ENCODE measurements at places on chromosomes 5 and 9.

- H3K27ac ChIP-seq, result no peak overlapping the region
- H3K4me3 ChIP-seq, result no peak overlapping the region
- H3K4me1 ChIP-seq, result no peaks in the 10 kb centered on the region
- no peak for DNase-seq
These were observed 183.3 kb downstream of the IRX1 start for GRCh38 chr5:3778945-3779344.

DNA sequence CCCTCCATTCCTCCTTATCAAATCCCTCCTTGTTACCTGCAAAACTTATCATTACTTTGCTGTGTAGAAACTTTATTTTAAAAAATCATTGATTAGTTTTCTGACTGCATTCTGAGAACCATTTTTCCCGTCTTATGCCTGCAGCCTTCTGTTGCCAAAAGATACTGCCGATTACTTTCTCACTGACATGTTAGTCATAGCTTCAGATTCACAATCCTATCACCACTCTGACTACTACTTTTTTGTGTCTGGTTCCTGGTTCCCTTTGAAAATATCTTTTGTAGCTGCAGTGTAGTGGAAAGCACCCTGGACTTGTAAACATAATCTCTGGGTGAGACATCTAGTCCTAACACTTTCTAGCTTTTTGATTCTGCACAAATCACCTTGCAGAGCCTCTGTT, 71.7 kb downstream of the NR2F1 start:
- no peak overlapping the region for H3K4me3 ChIP-seq
- peaks cover 3% of the 10 kb centered on the region for H3K36me3 ChIP-seq
- H3K4me1 ChIP-seq, result no peaks in the 10 kb centered on the region
- H3K27me3 ChIP-seq, result no peaks in the 10 kb centered on the region
- H3K27ac ChIP-seq, result no peak overlapping the region
- no peak for DNase-seq

GRCh38 chr9:78215706-78216105, 20.2 kb upstream of the CEP78 start:
- no peak for DNase-seq
- no peaks in the 10 kb centered on the region for H3K27me3 ChIP-seq
- H3K27ac ChIP-seq, result no peak overlapping the region
- H3K36me3 ChIP-seq, result no peaks in the 10 kb centered on the region

GRCh38 chr9:131676431-131676972, 63.4 kb downstream of the RAPGEF1 start:
- H3K4me3 ChIP-seq, result peak overlapping the region; percentile 72
- peaks cover 35% of the 10 kb centered on the region for H3K36me3 ChIP-seq
- peaks cover 99% of the 10 kb centered on the region for H3K4me1 ChIP-seq
- DNase-seq, result no peak
- no peaks in the 10 kb centered on the region for H3K27me3 ChIP-seq

DNA sequence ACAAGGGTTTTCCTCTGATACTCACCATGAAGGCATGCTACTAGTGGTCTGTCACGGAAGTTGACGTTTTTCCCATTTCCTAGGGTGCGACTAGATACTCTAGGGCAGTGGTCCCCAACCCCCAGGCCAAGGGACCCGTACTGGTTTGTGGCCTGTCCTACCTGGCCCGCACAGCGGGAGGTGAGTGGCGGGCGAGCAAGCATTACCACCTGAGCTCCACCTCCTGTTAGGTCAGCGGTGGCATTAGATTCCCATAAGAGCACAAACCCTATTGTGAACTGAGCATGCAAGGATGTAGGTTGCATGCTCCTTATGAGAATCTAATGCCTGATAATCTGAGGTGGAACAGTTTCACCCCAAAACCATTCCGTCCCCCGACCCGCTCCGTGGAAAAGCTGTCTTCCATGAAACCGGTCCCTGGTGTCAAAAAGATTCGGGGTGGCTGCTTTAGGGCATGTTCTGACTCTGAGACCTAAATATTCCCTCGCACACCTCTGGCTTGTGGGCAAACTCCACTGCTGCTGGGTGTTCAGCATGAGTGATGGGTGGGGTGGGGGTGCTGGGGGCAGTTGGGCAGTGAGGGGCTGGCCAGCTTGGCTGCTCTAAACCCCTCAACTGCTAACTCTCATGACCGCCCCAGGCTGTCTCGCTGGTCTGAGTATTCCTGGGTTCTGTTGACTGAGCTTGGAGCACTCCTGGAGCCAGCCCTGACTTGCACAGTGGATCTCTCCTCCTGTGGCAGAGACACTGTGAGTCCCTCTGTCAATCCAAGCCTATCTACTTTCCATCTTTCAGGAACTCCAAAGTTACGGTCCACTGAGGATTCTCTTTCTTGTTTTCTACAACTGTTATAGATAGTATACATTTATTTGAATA, 78.3 kb upstream of the NEK6 start:
- peaks cover 17% of the 10 kb centered on the region for H3K27me3 ChIP-seq
- peaks cover under 1% of the 10 kb centered on the region for H3K4me1 ChIP-seq
- no peak overlapping the region for H3K27ac ChIP-seq
- H3K4me3 ChIP-seq, result no peak overlapping the region
- DNase-seq, result no peak

- H3K4me1 ChIP-seq, result no peaks in the 10 kb centered on the region
- no peak overlapping the region for H3K4me3 ChIP-seq
- no peak for DNase-seq
- H3K27me3 ChIP-seq, result no peaks in the 10 kb centered on the region
- H3K36me3 ChIP-seq, result no peaks in the 10 kb centered on the region
- no peak overlapping the region for H3K27ac ChIP-seq
These were observed 616.2 kb downstream of the PRELID2 start for GRCh38 chr5:145218982-145219381.

DNA sequence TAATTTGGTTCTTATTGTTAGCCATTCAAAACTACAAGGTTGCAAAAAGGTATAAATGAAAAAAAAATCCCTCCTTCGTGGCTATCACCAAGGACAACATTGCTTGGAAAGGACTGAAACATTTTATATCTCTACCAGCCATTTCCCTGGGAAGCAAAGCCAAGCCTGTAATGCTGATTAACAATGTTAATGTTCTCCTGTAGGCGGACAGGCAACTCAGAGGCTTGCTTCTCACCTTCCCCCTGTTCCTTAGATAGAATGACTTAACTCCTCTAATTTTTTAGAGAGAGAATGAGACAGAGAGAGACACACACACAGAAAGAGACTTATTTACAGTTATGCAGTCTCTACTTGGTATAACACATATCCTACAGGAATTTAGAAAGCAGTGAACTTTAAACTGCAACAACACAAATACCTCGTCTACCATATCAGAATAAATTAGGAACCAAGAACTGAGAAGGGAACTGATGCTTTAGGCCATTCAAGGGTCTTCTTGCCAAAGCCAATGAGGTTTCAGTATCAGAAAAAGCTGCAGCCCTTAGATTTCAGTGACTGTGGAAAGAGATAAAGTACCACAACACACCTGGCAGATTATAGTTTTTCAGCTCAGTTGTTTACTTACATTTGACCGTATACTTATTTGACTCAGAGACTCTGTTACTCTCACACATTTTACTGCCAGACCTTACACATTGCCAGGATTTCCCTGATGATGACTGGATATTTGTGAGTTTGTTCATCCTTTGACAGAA, 20.9 kb upstream of the MAN2A1 start:
- peaks cover 6% of the 10 kb centered on the region for H3K27me3 ChIP-seq
- H3K36me3 ChIP-seq, result no peaks in the 10 kb centered on the region
- no peak overlapping the region for H3K27ac ChIP-seq
- no peak overlapping the region for H3K4me3 ChIP-seq
- DNase-seq, result no peak

GRCh38 chr9:12851341-12852090, 76.7 kb downstream of the LURAP1L start:
- no peaks in the 10 kb centered on the region for H3K27me3 ChIP-seq
- no peak for DNase-seq
- no peak overlapping the region for H3K4me3 ChIP-seq

DNA sequence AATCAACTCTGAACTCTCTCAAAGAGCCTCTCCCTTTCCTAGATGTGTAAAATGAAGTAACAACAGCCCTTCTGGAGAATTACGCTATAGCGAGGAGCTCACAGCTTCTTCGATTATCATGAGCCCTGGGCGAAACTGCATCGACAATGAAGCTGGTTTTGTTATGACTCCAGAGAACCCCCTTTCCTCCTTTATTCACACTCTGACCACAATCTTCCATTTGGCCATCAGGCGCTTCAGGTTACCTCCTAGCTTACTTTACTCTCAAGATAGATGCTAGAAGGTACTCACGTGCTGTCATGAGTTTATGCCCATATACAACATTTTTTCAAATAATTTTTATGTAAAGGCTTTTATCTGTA, 362.7 kb upstream of the RFX3 start:
- no peak for DNase-seq
- peaks cover 17% of the 10 kb centered on the region for H3K4me1 ChIP-seq
- H3K4me3 ChIP-seq, result no peak overlapping the region
- no peaks in the 10 kb centered on the region for H3K36me3 ChIP-seq
- H3K27ac ChIP-seq, result peak overlapping the region; percentile 74

- H3K27ac ChIP-seq, result no peak overlapping the region
- peaks cover 31% of the 10 kb centered on the region for H3K27me3 ChIP-seq
- DNase-seq, result no peak
- H3K36me3 ChIP-seq, result no peaks in the 10 kb centered on the region
- H3K4me1 ChIP-seq, result no peaks in the 10 kb centered on the region
These were observed 121.7 kb upstream of the ZNF366 start for GRCh38 chr5:72628771-72629371.

- no peak for DNase-seq
- H3K27ac ChIP-seq, result peak overlapping the region; percentile 64
- H3K4me3 ChIP-seq, result no peak overlapping the region
- peaks cover 15% of the 10 kb centered on the region for H3K4me1 ChIP-seq
- H3K36me3 ChIP-seq, result peaks cover 82% of the 10 kb centered on the region
These were observed 52.5 kb upstream of the NCS1 start for GRCh38 chr9:130119519-130120298.

DNA sequence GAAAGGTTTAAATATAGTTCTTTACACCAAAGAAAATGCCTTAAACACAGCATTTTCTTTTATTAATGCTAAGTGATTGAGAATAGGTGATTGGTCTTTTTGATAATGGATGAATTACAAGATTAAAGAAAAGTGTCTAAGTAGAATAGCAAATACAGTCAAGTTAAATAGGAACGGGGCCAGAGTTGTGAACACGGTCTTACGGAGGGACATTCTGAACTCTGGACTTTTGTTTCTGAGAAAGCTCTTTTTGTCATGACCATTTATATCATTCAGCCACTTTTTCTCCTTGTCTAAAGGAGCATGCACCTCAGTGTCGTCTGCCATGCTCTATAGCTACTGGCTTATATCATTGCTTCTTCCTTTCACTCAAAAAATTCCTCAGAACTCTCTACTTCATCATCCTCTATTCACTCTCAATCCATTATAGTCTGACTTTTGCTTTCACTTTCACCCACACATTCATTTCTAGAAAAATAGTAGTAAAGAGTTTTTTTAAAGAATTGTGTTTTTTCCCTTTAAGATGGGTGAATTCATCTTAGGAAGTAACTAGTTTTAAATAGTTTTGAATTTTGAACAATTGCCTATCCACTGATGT, 263.0 kb upstream of the FBXL7 start:
- no peaks in the 10 kb centered on the region for H3K27me3 ChIP-seq
- no peaks in the 10 kb centered on the region for H3K4me1 ChIP-seq
- H3K4me3 ChIP-seq, result no peak overlapping the region
- H3K27ac ChIP-seq, result no peak overlapping the region
- no peaks in the 10 kb centered on the region for H3K36me3 ChIP-seq

- no peaks in the 10 kb centered on the region for H3K27me3 ChIP-seq
- peak; percentile 77 for DNase-seq
- peak overlapping the region; percentile 87 for H3K4me3 ChIP-seq
- peak overlapping the region; percentile 95 for H3K27ac ChIP-seq
- peaks cover 21% of the 10 kb centered on the region for H3K36me3 ChIP-seq
These were observed 1.4 kb downstream of the MLLT3 start for GRCh38 chr9:20620650-20621470.

GRCh38 chr5:91381239-91381773, 1.8 kb downstream of the ARRDC3 start:
- H3K27me3 ChIP-seq, result no peaks in the 10 kb centered on the region
- peaks cover 34% of the 10 kb centered on the region for H3K4me1 ChIP-seq
- H3K4me3 ChIP-seq, result peak overlapping the region; percentile 93
- no peak for DNase-seq
- H3K36me3 ChIP-seq, result peaks cover 50% of the 10 kb centered on the region

GRCh38 chr5:1074226-1074625, 37.6 kb downstream of the SLC12A7 start:
- no peaks in the 10 kb centered on the region for H3K27me3 ChIP-seq
- H3K4me3 ChIP-seq, result no peak overlapping the region
- DNase-seq, result no peak
- H3K4me1 ChIP-seq, result no peaks in the 10 kb centered on the region
- peaks cover 47% of the 10 kb centered on the region for H3K36me3 ChIP-seq

DNA sequence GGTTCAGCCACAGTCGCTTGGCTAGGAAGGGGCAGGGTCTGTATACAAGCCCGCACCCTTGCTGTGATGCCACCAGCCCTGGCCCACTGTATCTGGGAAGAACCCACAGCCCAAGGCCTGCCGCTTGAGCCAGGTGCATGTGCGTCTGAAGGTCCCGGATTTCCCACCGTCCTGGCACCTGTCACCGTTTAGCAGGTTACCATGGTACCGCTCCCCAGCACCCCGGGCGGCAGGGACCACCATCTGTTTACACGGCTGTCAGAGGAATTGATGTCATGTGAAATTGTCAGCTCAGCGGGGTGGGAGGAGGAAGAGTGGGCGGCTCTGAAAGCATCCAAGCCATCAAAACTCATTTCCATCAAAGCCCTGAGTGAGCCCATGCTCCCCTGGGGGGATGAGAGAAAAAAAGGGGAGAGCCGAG, 92.7 kb downstream of the HRH2 start:
- H3K27me3 ChIP-seq, result peaks cover 66% of the 10 kb centered on the region
- no peak for DNase-seq
- H3K27ac ChIP-seq, result no peak overlapping the region
- no peak overlapping the region for H3K4me3 ChIP-seq

DNA sequence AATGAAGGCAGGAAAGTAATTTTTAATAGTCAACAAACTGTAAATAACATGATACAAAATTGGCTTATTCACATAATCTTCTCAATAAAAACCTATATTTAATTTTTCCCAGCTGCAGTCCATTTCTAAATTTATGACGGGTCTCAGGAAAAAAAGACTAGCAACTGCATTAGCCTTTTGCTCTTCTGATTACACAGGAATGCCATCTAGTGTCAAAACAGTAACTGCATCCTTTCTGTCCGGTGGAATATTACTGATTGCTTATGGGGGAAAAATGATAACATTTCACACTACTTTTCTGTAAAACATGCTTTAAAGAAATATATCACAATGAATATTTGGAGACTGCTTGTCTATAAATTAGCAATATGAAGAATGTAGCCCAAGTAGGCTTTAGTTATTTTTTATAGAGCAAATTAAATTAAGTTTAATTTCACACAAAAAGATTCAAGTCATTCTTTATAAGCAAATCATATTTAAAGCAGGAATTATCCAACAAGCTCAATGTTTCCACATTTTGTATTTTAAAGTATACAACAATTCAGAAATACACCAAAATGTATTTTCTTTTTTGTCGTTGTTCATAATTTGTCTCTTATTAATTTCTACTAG, 534.7 kb downstream of the CDH10 start:
- no peak overlapping the region for H3K4me3 ChIP-seq
- no peak overlapping the region for H3K27ac ChIP-seq
- DNase-seq, result no peak
